ENCODE measurements at places on chromosomes 11 and 22. TPM values are rescaled to one million over a fixed set of nuclear protein-coding genes. Genes with fewer than 3 reads are reported as not detected.

Gene OR4C3
- total RNA-seq, result not detected

Gene NLRP14
- under 0.01 TPM for total RNA-seq

Gene FOLR3
- total RNA-seq, result 0.52 TPM

Gene SH3BP1
- total RNA-seq, result 9.9 TPM
